ENCODE measurements at places on chromosomes 2 and 18.

GRCh38 chr2:6769346-6769745 lies 96.4 kb downstream of the CMPK2 start:
- no peak for DNase-seq

DNA sequence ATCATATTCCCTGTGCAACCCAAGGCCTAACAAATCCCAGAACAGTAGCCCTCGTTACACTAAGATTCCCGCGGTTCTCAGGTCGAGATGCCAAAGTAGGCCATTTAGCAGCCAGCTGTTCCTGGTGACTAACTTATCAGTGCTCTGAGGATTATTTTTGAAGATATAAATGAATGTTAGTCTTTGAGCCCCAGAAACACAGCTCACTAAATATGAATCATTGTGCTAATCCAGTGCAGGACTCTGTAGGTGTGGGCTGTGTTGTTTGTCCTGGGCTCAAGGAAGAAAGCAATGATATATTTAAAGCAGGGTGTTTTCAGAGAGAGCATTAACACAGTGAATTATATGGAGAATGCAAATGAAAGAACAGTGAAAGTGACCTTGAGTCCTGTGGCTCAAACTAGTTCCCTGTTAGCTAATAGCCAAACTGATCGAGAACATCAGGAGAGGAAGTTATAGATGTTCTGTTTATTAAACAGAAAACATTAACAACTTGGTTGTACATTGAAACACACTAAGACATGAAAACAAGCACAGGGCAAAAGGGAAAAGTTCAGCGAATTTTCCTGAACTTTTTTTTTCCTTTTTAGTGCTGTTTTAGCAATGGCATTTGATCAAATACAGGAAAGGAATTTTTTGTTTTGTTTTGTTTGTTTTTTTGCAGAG lies 228.3 kb downstream of the RNF152 start:
- DNase-seq = no peak

DNA sequence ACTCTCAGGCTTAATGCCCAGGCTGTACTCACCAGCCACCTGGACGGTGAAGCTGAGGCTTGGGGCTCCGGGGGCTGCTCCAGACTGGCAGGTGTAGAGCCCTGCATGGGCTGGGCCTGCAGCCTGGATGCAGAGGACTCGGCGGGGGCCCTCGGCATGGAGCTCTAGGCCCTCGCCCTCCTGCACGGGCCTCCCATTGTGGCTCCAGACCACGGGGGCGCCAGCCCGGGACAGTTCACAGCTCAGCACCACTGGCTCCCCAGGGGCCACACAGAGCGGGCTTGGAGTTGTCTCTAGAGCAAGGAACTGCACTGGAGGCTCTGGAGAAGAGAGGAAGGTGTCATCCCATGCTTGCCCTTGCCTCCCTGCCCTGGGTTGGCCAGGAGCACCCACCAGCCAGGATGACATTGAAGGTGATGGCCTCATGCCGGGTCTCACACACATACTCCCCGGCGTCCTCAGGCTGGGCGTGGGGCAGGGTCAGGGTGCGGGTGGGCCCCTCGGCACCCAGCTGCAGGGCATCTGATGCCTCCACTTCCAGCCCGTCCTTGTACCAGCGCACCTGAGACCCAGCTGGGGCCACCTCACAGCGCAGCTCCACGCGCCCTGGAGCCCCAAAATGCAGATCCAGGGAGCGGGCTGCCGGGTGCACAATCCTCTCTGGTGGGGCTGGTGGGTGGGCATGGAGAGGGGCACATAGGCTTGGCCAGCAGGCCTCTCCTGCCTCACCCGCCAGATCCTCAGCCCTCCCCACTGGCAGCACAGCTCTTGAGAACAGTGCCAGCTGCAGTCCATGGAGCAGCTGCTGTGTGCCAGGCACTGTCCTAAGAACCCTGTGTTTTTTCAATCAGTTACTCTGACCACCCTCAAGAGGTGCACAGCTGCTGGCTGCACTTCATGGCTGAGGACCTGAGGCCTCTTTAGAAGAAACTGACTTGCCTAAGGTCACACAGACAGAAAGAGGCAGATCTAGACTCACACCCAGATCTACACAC lies 13.3 kb downstream of the OBSL1 start:
- DNase-seq = no peak

GRCh38 chr2:15066138-15066537 lies 433.6 kb downstream of the LRATD1 start:
- no peak for DNase-seq

DNA sequence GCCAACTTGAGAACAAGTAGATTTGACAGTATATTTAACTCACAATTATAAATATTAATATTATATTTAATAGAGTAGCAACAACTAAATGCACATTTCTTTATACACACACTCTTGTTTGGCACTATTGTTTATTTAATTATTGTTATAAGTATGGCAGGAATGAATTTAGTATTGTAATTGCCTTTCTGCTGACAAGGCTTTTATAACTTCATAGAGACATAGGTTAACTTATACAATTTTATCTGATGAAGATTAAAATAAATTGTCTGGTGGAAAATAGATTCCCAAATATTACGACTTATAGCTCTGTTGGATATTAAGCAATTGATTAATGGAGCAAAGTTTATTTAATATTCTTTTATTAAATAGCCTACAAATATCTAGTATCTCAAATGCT lies 347.9 kb upstream of the CDH19 start:
- no peak for DNase-seq

DNA sequence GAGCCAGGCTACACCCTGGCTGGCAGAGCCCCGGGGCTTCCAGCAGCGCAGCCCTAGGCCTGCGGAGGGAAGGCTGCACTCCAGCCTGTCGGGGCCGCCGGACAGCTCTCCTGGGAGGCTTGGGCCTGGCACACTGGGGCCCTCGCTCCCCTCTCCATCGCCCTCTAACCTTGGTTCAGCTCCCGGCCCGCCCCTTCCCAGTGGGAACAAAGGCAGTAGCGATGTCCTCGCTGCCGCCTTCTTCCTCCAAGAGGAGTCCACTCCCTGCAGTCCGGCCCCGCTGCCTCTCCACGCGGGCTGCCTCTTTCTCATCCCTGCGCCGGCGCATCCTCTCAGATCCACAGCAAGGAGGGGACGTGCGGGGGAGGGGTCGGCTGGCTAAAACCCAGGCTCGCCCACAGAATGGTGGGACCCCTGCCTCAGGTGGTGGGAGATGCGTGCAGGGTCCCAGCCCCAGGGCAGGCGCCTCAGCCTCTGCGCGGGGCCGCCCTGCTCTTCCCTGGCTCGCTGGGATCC lies 138.1 kb downstream of the TWIST2 start:
- no peak for DNase-seq

GRCh38 chr18:32346671-32347070 lies 124.0 kb downstream of the GAREM1 start:
- no peak for DNase-seq

- no peak for DNase-seq
These were observed 59.6 kb downstream of the KCTD18 start for GRCh38 chr2:200450288-200450687.

- DNase-seq = no peak
These were observed 102.2 kb downstream of the ARHGEF33 start for GRCh38 chr2:38991899-38992298.

DNA sequence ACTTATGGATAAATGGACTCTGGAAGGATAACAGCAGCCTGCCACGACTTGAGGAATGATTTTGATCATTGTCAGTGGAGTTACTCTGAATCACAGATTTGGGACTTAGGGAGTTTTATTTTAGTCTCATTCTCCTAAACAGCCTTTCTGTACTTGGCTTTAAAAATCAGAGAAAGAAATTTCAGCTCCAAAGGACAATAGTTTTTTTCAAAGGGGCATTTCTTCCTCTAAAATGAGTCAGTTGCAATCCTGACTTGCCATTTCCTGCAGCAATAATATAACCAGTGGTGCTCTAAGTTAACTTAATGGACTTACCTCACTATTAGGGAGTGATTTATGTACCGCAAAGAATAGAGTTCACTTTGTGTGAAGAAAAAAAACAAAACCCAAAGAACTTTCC lies 35.1 kb upstream of the MTX2 start:
- no peak for DNase-seq

DNA sequence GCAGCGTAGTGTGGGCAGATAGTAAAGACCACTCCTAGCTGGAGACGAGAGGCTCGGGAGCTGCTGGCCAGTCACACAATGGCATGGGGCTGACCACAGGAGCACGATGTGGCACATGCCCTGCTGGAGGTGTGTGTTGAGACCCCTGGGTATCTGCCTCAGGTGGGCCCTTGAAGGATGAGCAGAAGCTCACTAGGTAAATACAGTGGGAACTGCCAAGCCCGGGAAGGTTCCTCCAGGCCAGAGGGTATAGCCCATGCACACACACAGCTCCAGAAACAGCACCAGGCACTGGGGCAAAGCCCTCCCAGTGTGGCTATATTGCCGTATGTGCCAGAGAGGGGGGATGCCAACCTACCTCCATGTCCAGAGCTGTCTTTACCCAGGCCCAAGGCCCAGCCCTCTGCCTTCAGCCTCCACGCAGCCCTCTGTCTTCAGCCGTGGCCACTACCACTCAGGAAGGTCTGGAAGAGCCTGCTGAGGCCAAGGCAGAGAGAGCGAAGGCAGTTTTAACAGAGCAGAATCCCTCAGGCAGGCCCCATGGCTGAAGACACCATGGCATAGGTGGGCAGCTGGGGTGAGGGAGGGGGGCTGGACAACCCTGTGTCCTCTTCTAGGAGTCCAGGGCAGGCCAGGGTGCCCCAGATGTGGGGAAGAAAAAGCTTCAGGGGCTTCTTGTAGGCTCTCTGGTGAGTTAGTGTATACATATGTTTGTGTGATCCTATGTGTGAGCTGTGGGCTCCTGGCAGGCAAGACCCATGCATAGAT lies 7.0 kb upstream of the ARID5A start:
- no peak for DNase-seq

DNA sequence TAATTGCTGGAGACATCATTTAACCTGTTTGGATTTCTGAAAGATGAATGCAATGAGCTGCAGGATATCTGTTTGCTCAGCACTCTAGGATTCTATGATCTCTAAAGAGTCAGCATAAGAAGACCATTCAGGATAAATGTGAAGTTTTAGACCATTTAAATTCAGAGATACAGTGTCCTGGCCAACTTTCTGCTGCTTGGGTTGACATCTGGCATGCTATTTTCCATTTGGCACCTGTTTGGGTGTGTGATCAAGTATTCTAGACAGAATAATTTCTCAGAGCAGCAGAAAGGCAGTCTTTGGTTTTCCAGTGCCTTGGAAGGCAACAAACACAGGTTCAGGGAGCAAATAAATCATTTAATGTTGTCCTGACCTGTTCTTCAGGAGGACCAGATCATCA lies 144.8 kb upstream of the NDUFV2 start:
- no peak for DNase-seq

DNA sequence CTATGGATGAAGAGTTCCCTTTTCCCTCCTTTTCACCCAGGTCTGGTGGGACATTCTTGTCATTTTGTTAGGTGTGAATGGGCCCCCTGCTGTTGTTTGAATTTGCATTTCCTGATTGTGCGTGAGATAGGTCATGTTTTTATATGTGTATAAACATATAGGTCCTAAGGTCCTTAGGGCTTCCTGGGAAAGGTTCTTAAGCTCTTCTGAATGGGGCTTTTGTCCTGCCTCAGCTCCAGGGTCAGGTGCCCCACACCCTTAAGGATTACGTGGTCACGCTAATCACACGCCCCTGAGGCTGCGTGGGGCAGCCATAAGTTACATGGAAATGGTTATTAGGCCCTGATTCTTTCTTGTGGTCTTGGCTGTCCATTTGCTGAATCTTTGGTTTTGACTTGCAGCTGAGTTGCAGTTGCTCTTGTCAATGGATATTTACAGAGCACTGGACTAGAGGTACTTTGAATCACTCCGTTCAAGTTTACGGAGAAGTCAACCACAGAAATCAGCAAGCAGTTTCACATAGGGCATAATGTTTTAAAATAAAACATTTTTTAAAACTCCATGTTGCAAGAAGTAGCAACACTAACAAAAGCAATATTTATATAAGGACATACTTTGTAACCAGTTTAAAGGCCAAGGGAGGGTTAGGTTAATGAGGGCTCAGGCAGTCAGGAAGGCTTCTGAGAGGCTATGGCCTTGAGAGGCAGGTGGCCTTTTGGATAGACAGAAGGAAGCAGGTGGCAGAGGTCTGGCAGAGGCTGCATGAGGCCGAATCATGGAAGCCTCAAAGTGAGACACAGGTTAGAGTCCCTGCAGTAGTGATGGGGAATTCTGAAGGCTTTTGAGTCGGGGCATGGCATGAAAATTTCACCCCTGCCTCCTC lies 24.2 kb downstream of the LIPG start:
- DNase-seq = no peak

- DNase-seq = no peak
These were observed 160.0 kb downstream of the BCL2 start for GRCh38 chr18:63159590-63159989.

GRCh38 chr2:227823922-227824321 lies 10.3 kb downstream of the CCL20 start:
- DNase-seq = no peak

GRCh38 chr2:58434692-58435091 lies 193.6 kb upstream of the FANCL start:
- no peak for DNase-seq

GRCh38 chr18:58669731-58670378 lies 1.4 kb upstream of the MALT1 start:
- DNase-seq = no peak

- DNase-seq = no peak
These were observed 1.4 kb upstream of the TGOLN2 start for GRCh38 chr2:85329181-85329651.

- DNase-seq = no peak
These were observed 41.7 kb downstream of the ADCY3 start for GRCh38 chr2:24878341-24878740.

- DNase-seq = no peak
These were observed 18.6 kb downstream of the LYPD1 start for GRCh38 chr2:132651115-132652045.

- no peak for DNase-seq
These were observed 62.7 kb upstream of the TANC1 start for GRCh38 chr2:158905784-158906183.

- no peak for DNase-seq
These were observed 21.0 kb upstream of the INHBB start for GRCh38 chr2:120324933-120325332.

- no peak for DNase-seq
These were observed 737.2 kb upstream of the RAB6C start for GRCh38 chr2:129242269-129242668.

DNA sequence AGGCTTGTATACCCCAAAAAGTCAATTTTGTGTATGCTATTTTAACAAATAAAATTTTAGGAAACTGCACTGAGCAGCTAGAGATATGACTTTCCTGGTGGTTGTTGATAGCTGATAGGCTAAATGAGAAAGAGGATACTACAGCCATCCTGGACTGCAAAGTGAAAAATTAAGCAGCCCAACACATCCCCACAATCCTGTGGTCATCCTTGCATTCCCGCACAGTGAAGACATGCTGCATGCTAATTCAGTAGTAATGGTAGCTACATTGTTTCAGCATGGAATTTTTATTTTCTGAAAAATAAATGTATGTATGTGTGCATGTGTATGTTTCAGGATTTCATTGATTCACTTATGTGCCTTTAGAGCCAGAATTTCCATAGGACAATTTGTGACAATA lies 124.2 kb upstream of the CCDC68 start:
- no peak for DNase-seq

DNA sequence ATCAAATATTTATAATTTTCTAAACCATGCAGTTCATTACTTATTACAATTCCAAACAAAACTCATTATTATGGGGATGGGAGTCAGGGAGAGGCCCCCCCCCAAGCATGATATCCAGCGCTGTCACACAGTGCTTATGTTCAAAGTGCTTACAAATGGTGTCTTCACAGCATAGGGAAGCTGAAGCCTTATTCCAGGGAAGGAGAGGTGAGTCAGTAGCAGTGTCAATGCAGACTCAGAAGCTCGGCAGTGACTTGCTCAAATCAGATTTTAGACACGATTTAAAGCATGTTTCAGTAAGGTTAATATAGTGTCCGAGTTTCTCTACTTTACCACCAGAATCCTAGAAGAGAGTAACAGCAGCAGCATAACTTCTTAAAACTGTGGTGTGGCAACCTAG lies 24.6 kb downstream of the SLC66A3 start:
- DNase-seq = no peak
